ENCODE measurements at places on chromosomes 16 and 17.
A peak's percentile ranks its signal among the peaks of the same experiment; 100 is the strongest.

DNA sequence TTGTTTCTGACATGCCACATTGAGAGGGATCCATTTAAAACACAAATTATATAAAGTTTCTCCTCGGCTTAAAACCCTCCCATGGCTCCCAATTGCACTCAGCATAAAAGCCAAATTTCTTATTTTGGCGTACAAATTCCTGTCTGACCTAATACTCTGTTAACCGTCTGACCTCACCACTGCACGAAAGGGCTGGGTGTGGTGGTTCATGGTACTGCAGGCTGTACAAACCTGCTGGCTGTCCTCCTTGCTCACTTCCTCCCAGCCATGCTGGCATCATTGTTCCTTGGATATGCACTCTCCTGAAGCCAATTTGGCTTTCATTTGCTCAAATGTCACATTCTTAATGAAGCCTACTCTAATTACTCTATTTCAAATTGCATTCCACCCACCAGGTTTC lies 301.6 kb upstream of the C16orf82 start:
- no peak for DNase-seq

- no peak for DNase-seq
These were observed 5.2 kb downstream of the KRT39 start for GRCh38 chr17:40961591-40961990.

DNA sequence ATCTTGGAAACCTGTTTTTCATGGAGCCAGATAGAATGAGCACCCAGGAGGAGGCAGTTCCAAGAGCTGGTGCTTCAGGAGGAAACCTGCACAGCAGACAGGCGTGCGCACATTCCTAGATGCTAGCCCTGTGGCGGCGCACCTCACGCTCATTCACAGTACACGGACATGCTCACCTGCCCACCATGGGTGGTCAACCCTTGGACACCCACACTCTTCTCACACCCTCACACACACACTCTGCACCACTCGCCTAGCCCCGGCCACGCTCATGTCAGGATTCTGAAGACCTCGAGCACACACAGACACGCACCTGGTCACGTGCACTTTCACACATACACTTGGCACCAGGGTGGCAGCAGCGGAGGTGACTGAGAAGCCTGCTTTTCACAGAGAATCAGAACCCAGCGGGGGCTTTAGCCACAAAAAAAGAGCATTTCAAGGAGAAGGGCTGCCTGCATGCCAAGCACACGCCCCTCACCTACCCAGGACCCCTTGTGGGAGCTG lies 28.6 kb downstream of the RAI1 start:
- no peak for DNase-seq

- DNase-seq: no peak
These were observed 802.5 kb upstream of the EEF2KMT start for GRCh38 chr16:5900046-5900445.

DNA sequence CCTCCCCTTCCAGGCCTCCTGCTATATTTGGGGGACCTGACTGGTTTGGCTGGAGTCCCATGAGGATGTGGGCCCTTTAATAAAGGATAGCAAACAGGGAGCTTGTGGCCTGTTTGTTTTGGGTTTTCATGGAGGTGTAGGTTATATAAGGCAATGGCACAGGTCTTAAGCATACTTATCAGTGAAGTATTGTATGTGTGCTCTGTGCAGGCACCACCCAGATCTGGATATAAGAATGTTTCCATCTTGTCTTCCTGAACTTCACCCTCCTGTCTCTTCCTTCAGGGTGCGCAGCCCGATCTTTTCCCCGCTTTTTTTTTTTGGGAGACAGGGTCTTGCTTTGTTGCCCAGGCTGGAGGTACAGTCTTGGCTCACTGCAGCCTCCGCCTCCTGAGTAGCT lies 10.6 kb downstream of the SLC52A1 start:
- DNase-seq: no peak

- no peak for DNase-seq
These were observed 75.2 kb downstream of the TANC2 start for GRCh38 chr17:63041251-63041650.

- no peak for DNase-seq
These were observed 41.7 kb downstream of the LYRM1 start for GRCh38 chr16:20942256-20942655.

GRCh38 chr17:66466840-66467367 lies 164.5 kb downstream of the PRKCA start:
- DNase-seq: peak; percentile 97

DNA sequence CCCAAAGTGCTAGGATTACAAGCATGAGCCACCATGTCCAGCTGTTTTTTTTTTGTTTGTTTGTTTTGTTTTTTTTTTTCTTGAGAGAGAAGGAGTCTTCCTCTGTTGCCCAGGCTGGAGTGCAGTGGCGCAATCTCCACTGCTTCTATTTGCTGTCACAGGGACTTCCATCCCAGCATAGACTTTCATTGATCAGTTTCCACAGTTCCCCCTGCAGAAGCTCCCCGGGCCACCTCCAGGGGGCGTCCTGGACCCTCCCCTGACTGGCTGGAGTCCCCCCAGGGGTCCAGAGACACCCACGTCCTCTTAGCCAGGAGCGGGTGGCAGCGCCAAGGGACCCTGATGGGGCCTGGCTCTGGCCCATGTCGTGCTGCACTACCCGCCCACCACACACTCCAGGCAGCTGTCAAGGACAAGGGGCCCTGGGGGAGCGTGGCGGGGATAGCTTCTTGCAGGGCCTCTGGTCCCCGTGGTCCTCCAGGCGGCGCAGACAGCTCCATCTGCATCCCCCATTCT lies 3.1 kb upstream of the NPW start:
- DNase-seq: no peak

DNA sequence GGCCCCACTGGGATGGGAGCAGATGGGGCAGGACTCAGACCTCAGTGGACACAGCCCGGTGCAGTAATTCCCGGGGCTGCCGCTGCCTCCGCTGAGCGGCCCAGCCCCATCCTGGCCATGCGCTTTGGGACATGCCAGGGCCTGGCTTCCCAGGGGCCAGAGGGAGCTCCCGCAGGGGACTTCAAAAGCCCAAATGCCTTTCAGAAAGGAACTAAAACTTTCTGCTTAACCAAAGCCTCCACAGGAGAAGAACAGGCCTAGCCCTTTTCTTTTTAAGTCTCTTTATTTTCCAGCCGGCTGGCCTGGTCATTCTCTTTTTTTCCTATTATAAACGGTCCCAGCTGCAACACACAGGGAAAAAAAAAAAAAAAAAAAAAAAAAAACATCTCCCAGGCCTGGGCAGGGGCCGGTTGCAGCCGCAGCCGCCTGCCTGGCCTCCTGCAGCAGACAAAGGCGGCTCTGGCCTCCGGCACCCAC lies 10.7 kb upstream of the ZNF423 start:
- no peak for DNase-seq

DNA sequence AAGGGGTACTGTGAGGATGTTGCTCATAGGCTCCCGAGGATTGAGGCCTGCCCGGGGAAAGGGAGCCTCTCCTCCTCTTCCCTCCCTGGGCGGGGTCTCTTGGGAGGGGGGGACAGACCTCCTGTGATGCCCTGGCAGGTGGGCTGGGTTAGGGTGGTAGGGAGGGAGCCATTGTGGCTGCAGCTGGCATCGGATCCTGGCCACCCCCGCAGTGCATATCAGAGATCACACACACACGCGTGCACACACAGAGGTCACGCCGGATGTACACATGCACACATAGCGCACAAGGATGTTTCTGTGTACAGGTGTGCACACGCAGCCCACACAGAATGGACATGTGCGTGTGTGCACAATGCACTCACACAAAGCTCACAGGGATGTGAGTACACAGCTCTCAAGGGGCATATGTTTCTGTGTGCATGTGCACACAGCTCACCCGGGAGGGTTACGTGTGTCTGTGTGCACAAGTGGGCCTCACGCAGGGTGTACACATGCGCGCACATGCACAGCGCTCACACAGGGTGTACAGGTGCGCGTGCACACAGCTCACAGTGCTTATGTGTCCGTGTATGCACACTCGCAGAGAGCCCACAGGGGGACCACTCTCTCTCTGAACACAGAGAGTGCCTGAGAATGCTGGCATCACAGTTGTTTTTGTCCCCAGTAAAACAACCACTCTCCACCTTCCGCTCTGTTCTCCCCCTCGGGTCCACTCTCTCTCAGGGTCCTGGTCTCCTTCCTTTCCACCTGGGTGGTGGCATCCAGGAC lies 2.4 kb downstream of the GJD3 start:
- DNase-seq: no peak

DNA sequence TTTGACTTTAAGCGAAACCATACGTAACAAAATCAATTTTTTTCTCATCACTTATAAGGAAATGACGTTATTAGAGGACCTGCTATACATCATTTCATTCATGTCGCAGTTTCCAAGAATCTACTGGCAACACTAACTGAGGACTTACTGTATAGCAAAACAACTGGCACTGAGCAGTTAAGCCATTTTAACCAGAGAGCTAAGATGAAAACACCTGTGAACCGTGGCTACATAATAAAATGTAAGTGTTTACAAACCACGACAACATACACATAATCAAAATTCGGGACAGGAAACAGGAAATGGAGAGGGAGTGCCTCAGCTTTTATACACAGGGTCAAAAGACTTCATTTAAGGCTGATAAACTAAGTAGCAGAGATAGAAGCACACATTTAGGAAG lies 29.5 kb downstream of the METTL16 start:
- DNase-seq: no peak

- DNase-seq: no peak
These were observed 36.2 kb downstream of the ZFPM1 start for GRCh38 chr16:88489163-88489741.

- DNase-seq: no peak
These were observed 72.1 kb downstream of the MGAT5B start for GRCh38 chr17:76940295-76940694.

GRCh38 chr16:67028167-67028695 lies 718 bp upstream of the CBFB start:
- DNase-seq: no peak

DNA sequence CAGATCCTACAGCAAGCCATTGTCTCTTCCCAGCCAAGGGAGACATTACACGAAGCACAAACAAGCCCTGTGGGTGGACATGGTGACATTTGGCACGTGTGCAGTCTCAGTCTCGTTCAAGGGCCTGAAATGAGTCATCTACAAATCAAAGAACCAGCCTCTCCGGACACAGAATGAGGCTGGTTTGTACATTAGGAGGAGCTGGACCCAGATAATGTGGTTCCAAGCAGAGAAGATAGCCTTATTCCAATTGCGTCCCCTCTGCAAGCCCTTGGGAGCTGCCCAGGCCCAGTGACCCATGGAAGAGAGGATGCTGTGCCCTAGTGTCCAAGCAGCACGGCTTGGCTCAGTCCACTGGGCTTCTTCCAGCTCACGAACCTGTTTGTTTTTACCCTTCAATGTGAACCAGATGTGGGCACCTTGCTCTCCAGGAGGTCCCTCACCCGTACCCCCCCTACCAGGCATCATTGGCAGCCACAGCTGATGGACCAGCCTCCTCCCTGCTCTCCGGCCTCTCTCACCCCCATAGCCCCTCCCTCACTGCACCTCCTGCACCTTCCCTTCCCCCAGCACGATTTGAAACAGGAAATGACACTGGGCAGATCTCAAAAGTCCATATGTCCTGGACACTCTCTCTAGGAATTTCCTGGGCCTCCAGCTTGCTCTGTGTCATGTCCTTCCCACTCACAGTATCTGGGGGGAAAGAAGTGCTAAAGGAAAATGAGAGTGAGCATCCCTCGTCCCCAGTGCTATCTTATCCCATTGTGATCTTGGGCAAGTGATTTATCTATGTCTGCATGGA lies 26.2 kb downstream of the KPNA2 start:
- no peak for DNase-seq

DNA sequence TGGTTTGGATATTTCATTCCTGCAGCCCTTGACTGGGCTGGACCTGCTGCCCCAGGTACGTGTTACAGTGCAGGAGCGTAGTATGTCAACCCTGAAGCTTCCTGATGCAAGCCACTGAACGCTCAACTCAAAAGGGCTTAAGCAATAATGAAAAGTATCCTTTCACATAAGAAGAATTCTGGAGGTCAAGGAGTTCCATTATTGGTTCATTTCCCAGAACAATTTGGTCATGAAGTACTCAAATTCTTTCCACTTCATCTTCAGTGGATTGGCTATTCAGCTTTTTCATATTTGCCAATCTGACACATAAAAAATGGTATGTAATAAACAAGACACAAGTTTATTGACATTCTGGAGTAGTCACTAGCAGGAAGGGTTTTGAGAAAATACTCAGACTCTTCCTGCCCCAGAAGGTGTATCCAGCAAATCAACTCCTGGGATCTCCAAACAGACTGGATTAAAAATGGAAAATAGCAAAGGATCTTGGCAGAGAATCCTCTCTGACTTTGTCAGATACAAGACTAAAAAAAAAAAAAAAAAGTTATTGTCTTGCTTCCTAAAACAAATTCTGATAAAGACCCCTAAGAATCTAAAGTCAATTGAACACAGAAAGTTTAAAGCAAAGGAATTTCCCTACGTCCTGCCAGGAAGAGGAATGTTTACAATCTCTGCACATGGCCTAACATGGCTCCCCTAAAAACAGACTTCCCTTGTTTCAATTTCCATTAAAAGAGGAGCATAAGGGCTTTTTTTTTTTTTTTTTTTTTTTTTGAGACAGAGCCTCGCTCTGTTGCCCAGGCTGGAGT lies 37.5 kb upstream of the WSB1 start:
- DNase-seq: peak; percentile 77

GRCh38 chr17:68302666-68303065 lies 11.4 kb downstream of the ARSG start:
- DNase-seq: no peak

GRCh38 chr16:53083119-53083518 lies 28.3 kb downstream of the CHD9 start:
- DNase-seq: no peak

DNA sequence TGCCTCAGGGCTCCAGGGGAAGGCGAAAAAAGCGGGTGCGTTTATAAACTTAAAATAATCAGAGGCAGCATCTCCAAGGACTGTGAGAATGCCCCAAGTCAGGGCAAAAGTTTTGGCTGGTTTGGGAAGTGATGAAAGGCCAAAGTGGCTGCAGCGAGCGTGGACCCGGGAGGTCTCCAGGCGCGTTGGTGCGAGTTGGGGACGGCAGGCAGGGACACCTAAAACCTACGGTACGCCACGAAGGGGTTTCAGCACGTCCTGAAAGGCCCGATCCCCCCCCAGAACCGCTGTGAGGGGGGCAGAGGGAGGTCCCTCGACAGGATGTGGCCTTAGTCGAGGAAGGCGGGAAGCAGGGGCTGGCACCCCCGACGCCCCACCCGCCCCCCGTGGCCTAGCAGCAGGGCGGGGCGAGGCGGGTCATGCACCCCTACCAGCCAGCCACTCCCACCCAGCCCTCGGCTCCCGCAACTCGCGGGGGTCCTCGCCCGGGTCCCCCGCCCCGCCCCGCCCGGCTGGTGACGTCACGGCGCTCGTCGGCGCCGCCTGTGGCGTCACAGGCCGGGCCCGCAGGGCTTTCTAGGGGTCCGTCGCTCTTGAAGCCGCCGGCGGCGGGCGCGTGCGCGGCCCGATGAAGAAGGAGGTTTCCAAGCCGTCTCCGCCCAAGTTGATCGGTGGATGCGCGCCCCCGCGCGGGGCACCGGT lies at the start of gene MYCBPAP:
MYCBPAP (plus strand) TSS at position 569 of the 702 bp plus-strand sequence. CDS start 236 bp downstream, outside the sequence.
- no peak for DNase-seq
